Chondrocyte (in vitro differentiated cells): ENCODE measurements at places on chromosomes 1 and 21.

- DNase-seq = no peak
- H3K27me3 ChIP-seq = no peaks in the 10 kb centered on the region
- no peak overlapping the region for H3K27ac ChIP-seq
- no peak overlapping the region for H3K4me3 ChIP-seq
- peaks cover 29% of the 10 kb centered on the region for H3K4me1 ChIP-seq
- H3K36me3 ChIP-seq = no peaks in the 10 kb centered on the region
These were observed 450.7 kb downstream of the PTPRC start for GRCh38 chr1:199089393-199090122.

DNA sequence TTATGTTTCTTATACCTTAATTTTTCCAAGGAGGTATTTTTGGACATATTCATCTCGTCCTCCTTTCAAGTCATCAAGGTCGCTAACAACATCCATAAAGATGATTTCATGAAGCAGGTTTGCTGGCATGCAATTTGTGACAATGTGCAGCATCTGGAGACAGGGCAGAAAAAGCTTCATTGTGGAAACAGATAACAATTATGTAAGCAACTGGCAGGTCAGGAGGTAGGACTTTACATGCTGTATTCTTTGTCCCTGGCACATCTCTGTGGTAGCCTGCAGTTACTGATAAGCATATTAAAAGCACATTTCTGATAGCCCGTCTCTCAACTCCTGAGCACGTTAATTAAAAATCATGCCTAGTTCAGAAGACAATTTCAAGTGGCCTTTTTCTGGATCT, 156.8 kb downstream of the LEPR start:
- no peak overlapping the region for H3K27ac ChIP-seq
- H3K4me1 ChIP-seq = no peaks in the 10 kb centered on the region
- H3K4me3 ChIP-seq = no peak overlapping the region
- no peaks in the 10 kb centered on the region for H3K27me3 ChIP-seq
- DNase-seq = no peak

- H3K4me3 ChIP-seq = no peak overlapping the region
- H3K36me3 ChIP-seq = no peaks in the 10 kb centered on the region
- peak overlapping the region; percentile 71 for H3K27ac ChIP-seq
- H3K4me1 ChIP-seq = peaks cover 75% of the 10 kb centered on the region
- H3K27me3 ChIP-seq = no peaks in the 10 kb centered on the region
These were observed 91.6 kb downstream of the GALNT2 start for GRCh38 chr1:230158415-230159291.

GRCh38 chr1:19710825-19711611, 46.3 kb downstream of the HTR6 start:
- H3K4me1 ChIP-seq = peaks cover 7% of the 10 kb centered on the region
- no peaks in the 10 kb centered on the region for H3K27me3 ChIP-seq
- DNase-seq = no peak

GRCh38 chr1:9181176-9181906, 52.4 kb upstream of the GPR157 start:
- peaks cover 30% of the 10 kb centered on the region for H3K4me1 ChIP-seq
- peak overlapping the region; percentile 88 for H3K4me3 ChIP-seq
- peak overlapping the region; percentile 89 for H3K27ac ChIP-seq
- no peaks in the 10 kb centered on the region for H3K27me3 ChIP-seq
- peaks cover 12% of the 10 kb centered on the region for H3K36me3 ChIP-seq

DNA sequence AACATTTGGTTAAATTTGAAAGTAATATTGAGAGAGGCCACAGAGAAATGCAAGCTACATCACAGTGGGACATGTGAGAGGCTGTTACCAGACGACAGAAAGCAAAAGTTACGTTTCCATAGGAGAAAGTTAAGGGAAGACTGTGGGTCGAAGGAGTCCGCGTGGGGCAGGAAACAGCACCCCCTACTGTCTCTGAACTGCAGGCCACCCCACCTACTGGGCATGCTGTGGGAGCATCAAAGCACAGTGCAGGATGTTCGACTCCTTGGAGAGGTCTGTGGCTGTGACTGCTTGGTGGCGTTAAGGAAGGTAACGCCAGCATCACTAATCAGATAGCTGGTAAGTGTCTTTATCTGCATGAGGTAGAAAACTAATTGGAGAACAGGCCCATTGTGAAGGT, 123.9 kb downstream of the PTBP2 start:
- no peak overlapping the region for H3K4me3 ChIP-seq
- no peak overlapping the region for H3K27ac ChIP-seq
- DNase-seq = no peak
- peaks cover 13% of the 10 kb centered on the region for H3K4me1 ChIP-seq
- no peaks in the 10 kb centered on the region for H3K36me3 ChIP-seq

DNA sequence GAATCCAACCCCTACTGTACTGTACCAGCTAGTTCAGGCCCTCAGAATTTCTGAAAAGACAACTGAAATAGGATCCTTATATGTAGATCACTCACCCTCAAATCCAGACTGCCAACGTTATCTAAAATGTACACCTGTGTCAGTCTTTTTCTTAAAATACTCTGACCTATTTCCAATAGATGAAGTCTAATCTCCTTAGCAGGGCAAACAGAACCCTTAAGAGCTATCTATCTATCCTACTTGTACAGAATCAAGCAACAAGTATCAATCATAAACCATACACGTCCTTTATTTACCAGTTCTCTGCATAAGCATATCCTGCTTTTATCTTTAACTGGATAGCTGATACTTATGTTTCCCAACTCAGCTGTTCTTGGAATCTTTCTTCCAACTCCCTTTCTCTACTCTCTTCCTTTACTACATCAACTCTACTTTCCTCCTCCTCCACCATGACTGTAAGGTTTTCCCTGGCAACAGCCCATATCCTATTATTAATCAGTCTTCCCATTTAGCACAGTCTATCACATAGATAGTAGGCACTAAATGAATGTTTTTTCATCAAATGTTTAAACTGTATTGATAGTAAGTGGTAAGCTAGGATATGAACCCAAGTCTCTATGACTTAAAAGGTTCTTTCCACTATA, 2.8 kb downstream of the LRIF1 start:
- peaks cover 26% of the 10 kb centered on the region for H3K4me1 ChIP-seq
- no peak overlapping the region for H3K27ac ChIP-seq
- H3K36me3 ChIP-seq = peaks cover 2% of the 10 kb centered on the region

- H3K36me3 ChIP-seq = peaks cover 21% of the 10 kb centered on the region
- H3K27ac ChIP-seq = no peak overlapping the region
- H3K4me3 ChIP-seq = no peak overlapping the region
- H3K27me3 ChIP-seq = no peaks in the 10 kb centered on the region
- DNase-seq = no peak
These were observed 54.9 kb downstream of the NVL start for GRCh38 chr1:224274970-224275626.
